A549 treated with AZD2906 at 1 μM for 4 hours (cell line): ENCODE measurements at places on chromosomes 2 and 18. TPM values are rescaled to one million over a fixed set of nuclear protein-coding genes. Genes with fewer than 3 reads are reported as not detected.

TSPYL6 gene
- not detected in 5 replicates for total RNA-seq

BBS5 gene
- total RNA-seq, result 5.2 to 5.4 TPM (median 5.4 TPM) in 5 replicates

ADRA2B gene
- total RNA-seq, result 0.14 to 0.18 TPM (median 0.14 TPM) in 5 replicates

VWA3B gene
- total RNA-seq, result 0.09 to 0.14 TPM (median 0.12 TPM) in 3 of 5 replicates, not detected in the others

UGT1A5 gene
- total RNA-seq, result 0.03 to 0.09 TPM (median 0.05 TPM) in 3 of 5 replicates, not detected in the others

MAP2 gene
- 0.93 to 1.8 TPM (median 1.1 TPM) in 5 replicates for total RNA-seq

IGFBP5 gene
- 0.13 to 0.20 TPM (median 0.16 TPM) in 5 replicates for total RNA-seq

VWC2L gene
- total RNA-seq, result not detected in 5 replicates

SLC8A1 gene
- total RNA-seq, result 0.20 to 0.40 TPM (median 0.30 TPM) in 5 replicates

SLC1A4 gene
- total RNA-seq, result 9.6 to 11.0 TPM (median 9.8 TPM) in 5 replicates

THSD7B gene
- not detected in 5 replicates for total RNA-seq

SLC11A1 gene
- total RNA-seq, result 0.16 to 0.21 TPM (median 0.17 TPM) in 5 replicates

FRZB gene
- 0.04 to 0.13 TPM (median 0.11 TPM) in 5 replicates for total RNA-seq

UGT1A9 gene
- 3.3 to 5.5 TPM (median 3.7 TPM) in 5 replicates for total RNA-seq

KIF3C gene
- 36.4 to 42.8 TPM (median 40.2 TPM) in 5 replicates for total RNA-seq

PPP1R1C gene
- 1.3 to 2.1 TPM (median 1.6 TPM) in 5 replicates for total RNA-seq

UCN gene
- 1.2 to 2.5 TPM (median 1.8 TPM) in 5 replicates for total RNA-seq
